ENCODE measurements at places on chromosomes 2 and 18.

- no peak for DNase-seq
These were observed 518.8 kb downstream of the LRP1B start for GRCh38 chr2:141611981-141612380.

DNA sequence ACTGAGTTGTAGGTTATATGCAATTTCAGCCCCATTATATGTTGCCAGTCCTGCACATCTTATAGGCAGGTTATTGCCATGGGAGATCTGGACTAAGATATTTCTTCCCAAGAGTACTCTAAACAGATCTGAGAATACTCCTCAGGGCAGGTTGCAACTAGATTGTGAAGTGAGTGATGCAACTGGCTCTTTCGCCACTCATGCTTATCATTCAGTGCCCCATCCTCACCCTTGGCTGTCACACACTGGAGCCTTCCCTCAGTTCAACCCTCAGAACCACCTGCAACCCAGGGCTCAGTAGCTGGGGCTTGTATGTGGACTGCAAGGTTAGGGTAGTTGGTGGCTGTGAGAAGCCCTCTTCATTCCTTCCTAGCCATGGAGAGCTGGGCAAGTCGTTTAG is 14.1 kb downstream of the MERTK start:
- no peak for DNase-seq

DNA sequence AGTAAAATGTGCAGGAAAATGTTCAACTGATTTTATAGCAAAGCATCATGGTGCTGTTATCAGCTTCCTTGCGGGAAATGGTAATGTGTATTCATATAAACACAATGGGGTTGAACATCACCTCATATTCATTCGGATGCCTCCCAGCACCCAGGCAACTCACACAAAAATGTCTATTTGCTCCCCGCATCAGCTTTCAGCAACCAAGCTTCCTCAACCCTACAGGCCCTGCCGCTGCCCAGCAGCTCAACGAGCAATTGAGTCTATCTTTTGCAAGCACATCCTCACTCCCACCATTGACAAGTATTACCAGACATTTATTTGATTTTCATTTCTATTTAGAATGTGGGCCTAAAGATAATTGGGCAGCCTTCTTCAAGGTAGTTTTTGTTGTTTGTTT is 2161.4 kb upstream of the PIK3C3 start:
- DNase-seq, result no peak

- no peak for DNase-seq
These were observed 48.7 kb downstream of the RRM2 start for GRCh38 chr2:10171006-10171800.

- DNase-seq, result no peak
These were observed 246.8 kb downstream of the CDH20 start for GRCh38 chr18:61580046-61580445.

GRCh38 chr2:119439574-119440500 is 8.2 kb downstream of the TMEM37 start:
- no peak for DNase-seq

DNA sequence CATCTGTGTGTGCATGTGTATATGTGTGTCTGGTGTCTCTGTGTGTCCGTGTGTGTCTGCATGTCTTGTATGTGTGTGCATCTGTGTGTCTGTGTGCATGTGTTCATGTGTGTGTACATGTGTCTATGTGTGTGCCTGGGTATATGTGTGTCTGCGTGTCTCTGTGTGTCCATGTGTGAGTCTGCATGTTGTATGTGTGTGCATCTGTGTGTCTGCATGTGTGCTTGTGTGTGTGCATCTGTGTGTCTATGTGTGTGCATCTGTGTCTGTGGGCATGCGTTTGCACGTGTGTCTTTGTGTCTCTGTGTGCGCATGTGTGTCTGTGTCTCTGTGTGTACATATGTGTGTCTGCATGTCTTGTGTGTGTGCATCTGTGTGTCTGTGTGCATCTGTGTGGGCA is 207.7 kb downstream of the TNS1 start:
- DNase-seq, result no peak

DNA sequence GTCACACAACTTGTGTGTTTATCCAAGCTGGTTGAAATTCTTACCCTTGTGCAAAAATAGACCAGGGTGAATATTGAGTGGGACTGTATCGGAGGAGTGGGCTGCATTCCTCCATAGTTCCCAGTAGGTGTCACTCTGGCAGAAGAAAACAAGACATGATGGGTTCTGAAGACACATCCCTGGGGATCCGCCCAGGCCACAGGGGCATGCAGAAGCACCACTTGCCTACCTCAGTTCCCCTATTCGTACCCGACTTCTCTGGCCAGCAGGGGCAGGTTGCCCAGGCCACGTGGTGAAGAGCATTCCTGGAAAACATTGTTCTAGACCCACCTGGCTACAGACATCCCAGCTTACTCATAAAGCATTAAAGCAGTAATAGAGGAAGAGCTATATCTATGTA is 168.2 kb downstream of the FAM210A start:
- peak; percentile 11 for DNase-seq

Data from PC-9 (cell line).